NCI-H510A (cell line): ENCODE measurements at places on chromosomes 5 and 9.

DNA sequence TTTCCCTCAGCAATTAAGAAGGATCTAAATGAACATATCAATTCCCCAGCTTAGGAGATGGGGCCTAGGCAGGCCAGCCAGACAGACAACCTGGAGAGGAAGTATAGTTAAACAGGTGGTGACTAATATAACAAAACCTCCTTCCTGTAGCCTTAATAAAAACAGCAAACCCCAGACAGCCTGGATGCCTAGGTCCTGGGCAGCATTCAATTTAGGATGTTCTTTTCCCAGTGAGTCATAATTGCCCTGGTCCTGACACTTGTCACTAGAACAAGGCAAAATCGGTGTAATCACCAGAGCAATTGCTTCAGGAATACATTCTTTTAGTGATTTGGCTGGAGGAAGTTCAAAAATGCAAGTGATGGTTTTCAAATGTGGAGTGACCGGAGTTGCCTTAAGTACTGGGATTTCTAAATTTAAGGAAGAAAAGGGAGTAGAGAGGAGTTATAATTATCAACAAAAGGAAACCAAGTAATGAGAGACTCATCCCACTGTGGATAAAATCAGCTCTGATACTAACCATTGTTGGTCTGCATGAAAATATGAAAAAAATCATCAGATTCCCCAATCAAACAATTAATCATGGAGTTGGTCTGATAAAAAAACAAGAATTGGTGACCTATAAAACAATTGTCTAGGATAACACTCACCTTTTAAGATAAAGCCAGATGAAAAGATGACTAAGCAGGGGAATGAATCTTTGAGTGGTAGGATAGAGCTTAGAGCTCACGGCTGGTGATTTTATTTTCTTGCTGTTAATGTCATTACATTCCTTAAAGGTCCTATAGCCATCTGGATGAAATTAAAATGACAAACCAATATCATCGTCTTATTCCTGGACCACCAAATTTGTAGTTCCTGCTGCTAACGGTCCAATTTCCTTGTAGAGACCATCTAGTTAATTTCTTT is 39.0 kb upstream of the TARS1 start:
- no peak for DNase-seq

DNA sequence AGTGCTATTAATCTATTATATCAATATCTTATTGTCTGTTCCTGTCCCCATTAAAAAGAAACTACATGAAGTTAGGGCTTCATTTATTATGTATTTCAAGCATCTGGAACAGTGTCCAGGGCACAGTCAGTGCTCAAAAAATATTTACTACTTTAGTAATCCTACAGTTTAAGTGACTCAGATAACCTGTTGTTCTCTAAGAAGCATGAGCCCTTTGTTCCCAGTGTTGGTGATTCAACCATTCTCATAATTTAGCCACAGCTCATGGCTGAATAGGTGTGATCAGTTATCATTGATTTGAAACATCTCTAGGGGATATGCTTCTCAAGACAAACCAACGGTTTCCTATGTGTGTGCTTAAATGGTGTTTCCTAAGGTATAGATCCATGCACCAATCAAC is 292.7 kb downstream of the TMEM167A start:
- no peak for DNase-seq

DNA sequence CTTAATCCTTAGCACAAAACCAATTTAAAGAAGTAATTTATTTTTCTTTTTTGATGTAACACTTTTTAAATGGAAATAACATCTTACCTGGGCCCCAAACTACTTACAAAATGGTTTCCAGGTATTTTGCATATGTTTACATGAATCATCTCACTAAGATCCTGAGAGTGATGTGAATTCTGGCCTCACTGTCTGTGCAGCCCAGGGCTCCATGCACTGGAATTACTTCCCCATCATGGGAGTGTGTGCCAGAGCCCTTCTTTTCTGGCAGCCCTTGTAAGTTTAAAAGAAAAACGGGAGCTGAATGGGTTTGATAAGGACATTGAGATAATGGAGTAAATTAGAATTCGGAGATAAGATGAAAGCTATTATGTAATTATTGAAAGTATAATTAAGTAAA is 12.2 kb upstream of the F2R start:
- no peak for DNase-seq

- DNase-seq = no peak
Observed at GRCh38 chr5:37875051-37875787, 35.4 kb upstream of the GDNF start.

GRCh38 chr9:80326105-80326504 is 754.3 kb downstream of the TLE4 start:
- no peak for DNase-seq

- no peak for DNase-seq
Observed at GRCh38 chr5:74239261-74239660, 401.3 kb downstream of the ENC1 start.

- no peak for DNase-seq
Observed at GRCh38 chr9:128627127-128627715, 29.4 kb downstream of the DYNC2I2 start.

DNA sequence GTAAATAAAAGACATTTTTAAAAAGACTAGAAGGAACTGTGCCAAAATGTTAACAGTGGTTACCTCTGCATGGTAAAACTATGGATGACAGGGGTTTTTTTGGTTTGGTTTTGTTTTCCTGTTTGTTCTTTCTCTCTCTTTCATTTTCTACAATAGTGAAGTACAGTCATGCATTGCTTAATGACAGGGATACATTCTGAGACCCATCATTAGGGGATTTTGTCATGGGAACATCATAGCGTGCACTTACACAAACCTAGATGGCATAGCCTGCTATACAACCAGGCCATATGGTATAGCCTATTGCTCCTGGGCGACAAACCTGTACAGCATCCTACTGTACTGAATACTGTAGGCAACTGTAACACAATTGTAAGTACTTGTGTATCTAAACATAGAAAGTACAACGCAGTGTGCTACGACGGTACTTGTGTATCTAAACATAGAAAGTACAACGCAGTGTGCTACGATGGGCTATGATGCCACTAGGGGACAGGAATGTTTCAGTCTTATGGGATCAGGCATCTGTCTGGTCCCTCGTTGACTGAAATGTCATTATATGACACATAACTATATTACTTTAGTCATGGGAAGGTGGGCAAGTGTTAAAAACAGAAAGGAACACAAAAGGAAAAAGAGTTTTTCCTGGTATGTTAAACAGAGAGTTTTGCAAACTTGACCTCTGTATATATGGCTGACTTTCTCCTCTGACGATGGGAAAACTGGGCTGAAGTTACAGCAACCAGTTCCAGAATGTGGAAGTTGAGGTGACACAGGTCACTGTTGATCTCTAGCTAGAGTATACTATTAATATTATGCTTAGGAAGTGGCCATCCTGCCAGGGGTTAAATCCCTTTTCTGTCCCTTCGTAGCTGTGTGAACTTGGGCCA is 7.4 kb upstream of the ADAM19 start:
- DNase-seq = no peak

DNA sequence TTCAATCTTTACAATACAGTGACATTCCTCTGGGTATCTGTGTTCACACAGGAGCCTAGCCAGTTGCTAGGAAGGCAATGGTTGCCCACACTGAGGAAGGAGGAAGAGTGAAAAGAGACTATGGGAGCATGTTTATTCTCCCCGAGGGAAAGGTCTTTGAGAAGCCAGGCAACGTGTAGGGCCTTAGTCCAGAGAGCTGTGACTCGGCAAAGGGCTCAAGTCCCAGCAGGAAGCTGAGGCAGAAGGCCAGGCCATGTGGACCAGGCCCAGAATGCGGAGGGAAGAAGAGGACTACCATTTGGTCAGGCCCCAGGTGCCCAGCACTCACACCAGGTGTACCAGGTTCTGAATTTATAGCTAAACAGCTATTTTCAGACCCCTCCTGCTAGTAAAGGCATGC is 136.6 kb upstream of the DMAC1 start:
- DNase-seq = no peak

DNA sequence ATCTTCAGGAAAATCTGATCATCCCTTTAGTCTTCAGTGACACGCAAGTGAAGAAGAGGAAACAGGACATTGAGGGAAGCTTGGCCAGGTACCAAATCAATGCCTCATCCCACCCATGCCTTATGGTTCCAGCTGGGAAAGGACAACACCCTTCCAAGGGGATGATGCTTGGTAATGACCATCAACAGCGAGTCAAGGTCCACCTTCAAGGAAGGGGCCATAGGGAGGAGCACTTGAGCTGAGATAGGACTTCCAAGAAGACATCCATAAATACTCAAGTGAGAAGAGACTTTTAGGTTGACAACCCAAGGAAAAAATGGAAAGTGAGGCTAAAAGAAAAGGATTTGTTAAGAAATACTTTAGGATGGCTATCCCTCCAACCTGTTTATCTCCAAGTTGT is 27.1 kb upstream of the GAS1 start:
- DNase-seq = no peak

- no peak for DNase-seq
Observed at GRCh38 chr9:129237164-129237611, 59.1 kb upstream of the IER5L start.

DNA sequence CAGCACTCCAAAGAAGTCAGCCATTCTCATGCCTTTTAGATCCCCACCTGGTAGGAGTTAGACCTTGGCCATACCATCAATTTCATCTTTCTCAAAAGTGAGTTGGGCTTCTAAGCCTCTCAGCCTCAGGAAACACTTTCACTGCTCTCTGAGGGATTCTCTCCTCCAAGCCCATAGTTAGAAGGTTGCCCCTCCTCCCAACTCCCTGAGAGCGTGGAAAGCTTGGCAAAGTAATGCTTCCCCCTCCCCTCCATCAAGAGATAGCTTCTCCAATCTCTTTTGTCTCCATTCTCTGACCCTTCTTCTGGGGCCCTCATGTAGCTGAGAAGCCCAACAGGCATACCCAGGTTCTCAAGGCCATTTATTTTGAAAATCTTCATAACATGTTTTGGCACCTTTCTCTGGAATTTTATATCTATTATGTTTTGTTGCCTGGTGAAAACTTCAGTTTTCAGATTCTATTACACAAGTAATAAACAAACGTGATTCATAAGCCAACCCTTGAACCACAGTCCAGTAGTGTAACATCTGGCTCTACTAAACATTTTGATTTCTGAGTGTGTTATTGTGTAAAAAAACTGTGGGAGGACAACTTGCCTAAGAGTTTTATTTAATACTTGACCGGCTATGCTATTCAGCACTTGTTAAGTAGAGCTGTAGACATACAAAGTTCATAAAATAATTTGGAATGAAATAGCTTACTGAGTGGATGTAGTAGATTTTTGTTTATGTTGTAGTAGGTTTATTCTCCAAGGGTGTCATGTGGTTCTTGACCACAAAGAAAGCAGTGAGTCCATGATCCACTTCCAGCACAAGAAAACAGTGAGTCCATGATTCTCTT is 17.1 kb downstream of the LVRN start:
- no peak for DNase-seq

DNA sequence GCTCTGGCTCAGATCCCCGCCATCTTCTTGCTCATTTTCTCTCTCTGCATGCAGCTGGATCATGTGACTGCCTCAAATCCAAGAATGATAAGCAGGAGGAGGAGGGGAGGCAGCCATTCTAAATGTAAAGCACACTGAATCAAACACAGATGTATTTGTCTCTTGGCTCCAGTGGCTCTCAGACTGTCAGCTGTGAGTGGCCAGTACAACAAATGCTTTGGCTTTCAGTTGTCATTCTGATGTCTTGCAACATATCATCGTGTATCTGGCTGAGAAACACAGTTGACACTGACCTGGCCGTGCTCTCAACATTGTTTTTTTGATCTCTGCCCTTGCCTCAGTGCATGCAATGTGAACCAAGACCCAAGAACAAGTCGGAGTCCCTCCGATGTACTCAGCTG is 233.1 kb downstream of the ADAMTSL1 start:
- DNase-seq = no peak

DNA sequence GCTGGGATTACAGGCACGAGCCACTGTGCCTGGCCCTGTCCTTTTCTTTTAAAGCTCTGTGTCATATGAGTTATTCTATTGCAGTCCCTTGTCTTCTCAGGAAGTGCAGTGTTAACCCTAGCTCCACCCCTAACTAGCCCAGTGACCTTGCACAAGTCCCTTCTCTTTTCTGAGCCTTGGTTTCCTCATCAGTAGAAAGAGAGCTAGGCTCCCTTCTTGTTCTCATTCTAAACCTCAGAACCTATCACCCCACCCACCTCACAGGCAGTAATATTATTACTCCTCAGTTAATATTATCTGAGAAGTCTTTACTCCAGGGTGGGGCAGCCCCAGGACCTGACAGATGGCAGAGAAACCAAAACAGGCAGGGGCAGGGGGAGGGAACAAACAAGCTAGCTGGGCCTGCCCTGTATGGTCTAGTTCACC is 7.2 kb downstream of the CYFIP2 start:
- no peak for DNase-seq

- DNase-seq = no peak
Observed at GRCh38 chr9:135782946-135783345, 81.0 kb downstream of the KCNT1 start.

GRCh38 chr5:130529511-130530485 is 625.5 kb downstream of the CHSY3 start:
- DNase-seq = no peak

DNA sequence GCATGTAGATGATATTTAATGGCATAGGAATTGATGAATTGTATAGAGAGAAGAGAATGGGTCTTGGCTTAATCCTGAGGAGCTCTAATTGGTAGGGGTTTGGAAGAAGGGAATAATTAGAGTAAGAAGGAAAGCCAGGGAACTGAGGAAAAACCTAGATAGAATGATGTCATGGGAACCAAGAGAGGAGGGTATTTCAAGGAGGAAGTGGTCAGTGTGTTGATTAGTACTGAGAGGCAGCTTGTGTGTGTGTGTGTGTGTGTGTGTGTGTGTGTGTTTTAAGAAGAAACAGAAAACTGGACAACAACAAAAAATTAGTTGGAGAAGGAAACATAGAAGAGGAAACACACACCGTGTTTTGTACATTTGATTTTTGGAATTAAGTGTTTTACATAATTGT is 42.8 kb downstream of the MAST4 start:
- no peak for DNase-seq

DNA sequence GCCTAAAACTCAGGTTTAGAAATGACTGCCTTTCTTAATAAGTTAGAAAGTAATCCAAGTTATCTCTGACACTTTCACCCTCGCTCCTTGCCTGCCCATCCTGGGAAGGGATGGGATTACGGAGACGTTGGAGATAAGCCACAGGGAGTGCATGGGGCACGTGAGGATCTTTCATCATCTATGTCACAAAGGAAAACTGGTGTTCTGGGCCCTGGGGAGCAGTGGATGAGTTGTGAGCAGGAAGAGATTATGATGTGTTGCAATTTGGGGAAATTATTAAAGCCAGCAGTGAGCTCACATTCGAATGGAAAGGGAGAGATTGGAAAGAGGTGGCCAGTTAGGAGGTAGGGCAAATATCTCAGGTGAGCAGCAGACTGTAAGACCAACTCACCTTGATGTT is 12.8 kb downstream of the AFAP1L1 start:
- no peak for DNase-seq
